ENCODE measurements at places on chromosomes 6 and 20.
A peak's percentile ranks its signal among the peaks of the same experiment; 100 is the strongest.

DNA sequence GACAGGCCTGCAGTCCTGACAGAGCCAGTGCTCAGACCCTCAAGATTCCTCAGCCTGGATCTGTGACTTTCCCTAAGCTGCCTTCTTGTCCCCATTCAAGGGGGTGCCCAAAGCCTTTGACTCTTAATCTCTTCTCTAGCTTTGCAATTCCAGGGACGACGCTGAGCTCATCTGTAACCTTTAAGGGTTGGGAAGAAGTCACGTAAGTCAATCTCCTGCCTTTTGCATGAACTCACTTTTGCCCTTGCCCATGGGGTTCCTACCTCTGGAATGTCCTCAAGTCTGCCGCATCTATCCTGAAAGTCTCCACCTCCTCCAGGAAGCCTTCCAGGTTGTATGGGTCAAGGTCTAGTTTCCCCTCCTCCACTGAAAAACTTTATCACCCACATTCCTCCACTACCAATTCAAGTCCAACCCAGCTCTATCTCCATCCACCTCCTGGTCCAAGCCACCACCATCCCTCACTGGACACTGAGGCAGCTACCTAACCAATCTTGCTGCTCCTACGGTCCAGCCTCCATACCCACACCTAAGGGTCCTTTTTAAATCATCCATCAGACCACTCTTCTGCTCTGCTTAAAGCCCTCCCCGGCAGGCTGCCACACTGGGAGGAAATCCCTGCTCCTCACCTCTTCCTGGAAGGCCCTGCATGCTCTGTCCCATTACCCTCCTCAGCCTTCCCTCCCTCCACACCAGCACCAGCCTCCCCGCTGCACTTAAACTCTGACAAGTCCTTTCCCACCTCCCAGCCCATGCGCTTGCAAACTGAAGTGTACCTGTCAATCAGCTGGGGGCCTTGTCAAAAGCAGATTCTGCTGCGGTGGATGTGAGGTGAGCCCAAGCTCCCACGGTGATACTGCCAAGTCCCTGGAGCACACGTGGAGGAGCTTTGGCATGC lies 29.7 kb downstream of the PREX1 start:
- no peak for DNase-seq

- DNase-seq: no peak
Observed at GRCh38 chr20:23141450-23142161, 55.5 kb upstream of the CD93 start.

DNA sequence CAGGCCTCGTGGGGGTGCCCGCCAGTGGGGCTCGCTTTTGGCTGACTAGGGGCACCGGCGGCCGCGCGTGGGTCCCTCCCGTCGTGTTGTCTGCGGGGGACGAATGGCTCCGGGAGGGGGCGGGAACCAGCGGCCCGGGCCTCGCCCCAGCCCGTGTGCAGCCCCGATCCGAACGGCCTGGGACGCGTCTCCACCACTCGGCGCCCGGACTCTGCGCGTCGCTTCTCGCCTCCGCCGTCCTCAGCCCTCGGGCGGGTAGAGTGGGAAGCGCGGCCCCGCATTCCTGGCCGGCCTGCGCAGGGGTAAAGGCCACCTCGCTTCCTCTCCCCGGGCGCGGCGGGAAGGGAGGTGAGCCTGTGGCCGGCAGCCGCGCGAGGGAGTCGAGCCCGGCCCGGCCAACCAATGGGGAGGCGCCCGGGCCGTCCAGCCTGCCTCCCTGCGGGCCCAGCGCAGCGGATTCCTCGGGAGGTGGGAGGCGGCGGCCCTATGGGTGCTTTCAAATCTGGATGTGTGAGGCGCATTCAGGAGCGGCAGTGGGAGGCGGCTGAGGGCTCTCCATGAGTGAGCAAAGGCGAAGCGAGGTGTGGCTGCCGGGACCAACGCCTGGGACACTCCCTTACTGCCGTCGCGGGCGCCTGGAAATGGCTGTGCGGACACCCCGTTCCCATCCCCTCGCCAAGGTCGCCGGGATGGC lies 1.1 kb upstream of the ZBTB46 start:
- no peak for DNase-seq

GRCh38 chr20:23178806-23179205 lies 92.7 kb upstream of the CD93 start:
- no peak for DNase-seq

- peak; percentile 93 for DNase-seq
Observed at GRCh38 chr6:56334937-56335336, 87.6 kb upstream of the COL21A1 start.

- DNase-seq: no peak
Observed at GRCh38 chr6:2178125-2178524, 67.3 kb downstream of the GMDS start.

GRCh38 chr6:150722614-150723344 lies 123.1 kb downstream of the PLEKHG1 start:
- DNase-seq: no peak

DNA sequence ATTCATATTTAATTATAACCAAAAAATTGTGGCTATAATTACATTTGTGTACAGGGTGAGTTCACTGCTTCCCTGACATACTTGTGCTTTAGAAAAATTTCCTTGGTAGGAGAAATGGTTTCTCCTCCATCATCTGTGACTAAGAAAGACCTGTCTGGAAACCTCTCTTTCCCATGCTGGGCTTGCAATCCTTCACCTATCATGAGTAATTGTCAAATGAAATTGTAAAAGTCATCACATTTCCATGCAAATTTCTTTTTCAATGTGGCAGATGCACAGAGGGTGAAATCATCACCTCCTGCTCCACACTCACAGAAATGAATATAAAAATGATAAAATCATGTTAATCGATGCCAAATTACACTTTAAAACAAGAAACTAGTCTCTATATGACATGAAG lies 1.5 kb upstream of the SIRPB1 start:
- no peak for DNase-seq

GRCh38 chr6:6688283-6688682 lies 99.8 kb downstream of the LY86 start:
- no peak for DNase-seq

DNA sequence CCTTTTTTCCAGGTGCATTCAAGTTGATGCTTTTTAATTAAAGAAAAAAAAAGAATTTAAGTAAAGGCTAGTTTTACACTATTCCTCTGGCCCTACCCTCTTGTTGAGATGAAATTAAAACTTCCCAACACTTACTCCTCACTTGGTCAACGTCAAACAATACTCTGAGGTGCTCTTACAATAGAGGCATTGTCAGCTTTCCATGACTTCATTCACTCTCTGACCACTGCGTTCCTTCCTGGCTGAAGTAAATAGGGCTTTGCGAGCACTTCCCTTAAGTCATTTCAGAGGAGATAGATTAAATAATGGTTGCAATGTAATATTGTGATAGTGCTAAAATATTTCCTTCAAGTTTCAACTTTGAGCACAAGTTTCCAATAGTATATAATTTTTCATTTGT lies 229.8 kb upstream of the CEP162 start:
- DNase-seq: no peak

DNA sequence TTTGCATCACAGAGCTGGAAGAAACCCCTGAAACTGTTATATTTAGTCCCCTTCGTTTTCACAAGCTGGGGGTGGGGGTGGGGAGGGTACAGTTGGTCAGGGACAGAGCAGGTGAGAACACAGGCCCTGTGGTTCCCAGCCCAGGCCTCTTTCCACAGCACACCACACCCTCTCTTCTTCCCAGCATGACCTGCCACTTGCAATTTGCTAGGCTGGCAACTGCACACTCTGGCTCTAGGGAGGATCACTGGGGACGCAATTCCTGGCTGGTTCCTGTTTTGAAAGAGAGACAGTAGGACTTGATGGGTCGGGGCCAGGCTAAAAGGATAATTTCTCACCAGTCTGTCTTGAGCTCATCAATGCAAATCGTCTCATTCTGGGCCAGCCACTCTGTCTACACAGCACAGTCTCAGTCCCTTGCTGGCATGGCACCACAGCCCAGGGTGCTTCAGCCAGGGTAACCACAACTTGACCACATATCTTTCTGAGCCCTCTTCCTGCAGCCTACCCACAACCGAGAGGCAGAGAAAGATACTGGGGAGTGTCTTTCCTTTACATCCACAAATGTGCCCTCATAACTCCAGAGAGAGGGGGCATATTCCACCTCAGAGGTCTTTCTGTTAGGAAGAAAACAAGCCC lies 41.7 kb upstream of the EMILIN3 start:
- DNase-seq: no peak

DNA sequence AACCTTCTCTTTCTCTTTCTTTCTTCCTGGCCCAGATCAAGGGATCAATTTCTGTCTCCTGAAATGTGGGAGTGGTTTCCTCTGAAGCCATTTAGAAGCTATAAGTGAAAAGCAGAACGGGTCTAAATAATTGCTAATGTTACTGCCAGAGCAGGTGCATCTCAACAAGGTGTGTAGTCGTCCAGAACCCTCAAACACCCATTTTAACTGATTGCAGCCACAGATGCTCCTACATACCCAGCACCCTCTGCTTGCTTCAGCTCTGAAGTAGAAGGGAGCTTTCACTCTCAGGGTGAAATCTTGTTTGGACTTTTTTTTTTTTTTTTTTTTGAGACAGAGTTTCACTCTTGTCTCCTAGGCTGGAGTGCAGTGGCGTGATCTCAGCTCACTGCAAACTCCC lies 592.1 kb upstream of the ARID1B start:
- DNase-seq: no peak

GRCh38 chr6:136361787-136362186 lies 72.1 kb upstream of the BCLAF1 start:
- DNase-seq: no peak

- DNase-seq: no peak
Observed at GRCh38 chr20:168876-169275, 11.6 kb downstream of the DEFB127 start.

DNA sequence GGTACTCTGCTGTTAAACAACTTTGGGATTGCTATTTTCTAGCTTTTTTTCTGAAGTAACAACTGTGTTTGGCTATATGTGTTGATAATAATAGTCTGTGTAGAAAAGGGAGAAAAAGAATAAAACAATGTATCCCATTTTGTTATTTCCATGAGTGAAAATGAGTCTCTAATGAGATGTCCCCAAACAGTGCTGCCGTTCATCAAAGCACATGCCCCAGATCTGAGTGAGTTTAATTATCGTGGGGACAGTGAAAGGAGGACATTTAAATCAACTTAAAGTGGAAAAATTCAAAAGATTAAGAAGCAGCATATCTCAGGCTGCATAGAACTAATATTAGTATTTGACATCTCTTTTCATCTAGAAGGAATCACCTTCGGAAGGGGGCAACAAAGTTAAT lies 59.6 kb downstream of the NCOA7 start:
- no peak for DNase-seq

- DNase-seq: no peak
Observed at GRCh38 chr6:116018976-116019375, 41.7 kb downstream of the FRK start.

- DNase-seq: peak; percentile 42
Observed at GRCh38 chr6:27205375-27206278, 41.9 kb upstream of the PRSS16 start.

GRCh38 chr20:62829231-62830230 lies 12.7 kb downstream of the COL9A3 start:
- no peak for DNase-seq

DNA sequence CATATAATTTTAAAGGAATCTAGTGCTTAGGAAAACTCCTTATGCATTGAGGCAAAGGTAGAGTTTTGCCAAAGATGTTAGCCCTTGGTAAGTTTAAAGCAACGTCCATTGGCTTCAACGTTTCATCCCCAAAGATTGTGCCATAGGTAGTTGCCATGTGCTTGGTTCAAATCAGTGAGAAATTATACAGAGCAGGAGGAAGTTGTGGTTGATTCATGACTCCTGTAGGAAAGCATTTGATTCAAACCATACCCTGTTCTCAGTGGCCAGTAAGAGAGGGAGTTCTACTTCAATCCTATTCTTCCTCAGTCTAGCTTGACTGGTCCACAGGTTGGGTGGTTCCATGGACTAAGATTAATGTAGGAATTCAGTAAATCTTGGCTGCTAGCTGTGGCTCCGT lies 535.6 kb downstream of the QKI start:
- DNase-seq: peak; percentile 34

- no peak for DNase-seq
Observed at GRCh38 chr20:19709635-19710335, 48.3 kb upstream of the RIN2 start.

DNA sequence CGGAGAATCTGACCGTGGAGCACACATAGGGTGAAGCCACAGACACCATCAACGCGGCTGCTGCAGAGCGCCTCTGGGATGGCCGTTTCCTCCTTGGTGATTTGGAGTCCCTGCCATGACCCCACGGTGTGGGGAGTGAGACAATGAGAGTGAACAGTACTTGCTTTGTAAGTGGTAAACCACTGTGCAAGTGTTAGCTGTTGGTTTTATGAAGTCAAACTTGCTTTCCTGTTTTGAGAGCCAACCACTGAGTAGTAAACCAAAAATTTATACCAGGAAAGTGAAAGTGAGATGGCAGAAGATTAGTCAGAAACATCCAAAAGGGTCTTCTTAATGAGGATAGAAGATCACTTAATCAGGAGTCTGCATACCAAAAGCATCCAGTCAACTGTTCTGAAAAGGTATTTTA lies 160.7 kb downstream of the FOXC1 start:
- DNase-seq: peak; percentile 24

DNA sequence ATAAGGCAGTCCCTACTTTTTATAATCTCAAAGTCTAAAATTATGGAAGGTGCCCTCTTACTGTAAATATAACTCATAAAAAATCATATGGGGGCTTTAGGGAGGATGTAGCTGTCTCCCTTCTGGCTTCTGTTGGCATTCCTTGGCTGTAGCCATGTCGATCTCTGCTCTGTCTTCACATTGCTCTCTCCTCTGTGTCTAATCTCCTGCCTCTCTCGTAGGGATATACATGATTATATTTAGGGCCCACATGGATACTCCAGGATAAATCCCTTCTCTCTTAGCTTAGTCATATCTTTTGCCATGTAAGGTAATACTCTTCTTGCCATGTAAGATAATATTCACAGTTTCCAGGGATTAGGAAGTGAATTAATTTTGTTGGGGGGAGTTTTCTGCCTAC lies 28.6 kb downstream of the CDS2 start:
- DNase-seq: no peak

- peak; percentile 82 for DNase-seq
Observed at GRCh38 chr6:100617633-100618350, 153.1 kb upstream of the SIM1 start.

- DNase-seq: no peak
Observed at GRCh38 chr20:22922987-22923386, 112.1 kb upstream of the SSTR4 start.

DNA sequence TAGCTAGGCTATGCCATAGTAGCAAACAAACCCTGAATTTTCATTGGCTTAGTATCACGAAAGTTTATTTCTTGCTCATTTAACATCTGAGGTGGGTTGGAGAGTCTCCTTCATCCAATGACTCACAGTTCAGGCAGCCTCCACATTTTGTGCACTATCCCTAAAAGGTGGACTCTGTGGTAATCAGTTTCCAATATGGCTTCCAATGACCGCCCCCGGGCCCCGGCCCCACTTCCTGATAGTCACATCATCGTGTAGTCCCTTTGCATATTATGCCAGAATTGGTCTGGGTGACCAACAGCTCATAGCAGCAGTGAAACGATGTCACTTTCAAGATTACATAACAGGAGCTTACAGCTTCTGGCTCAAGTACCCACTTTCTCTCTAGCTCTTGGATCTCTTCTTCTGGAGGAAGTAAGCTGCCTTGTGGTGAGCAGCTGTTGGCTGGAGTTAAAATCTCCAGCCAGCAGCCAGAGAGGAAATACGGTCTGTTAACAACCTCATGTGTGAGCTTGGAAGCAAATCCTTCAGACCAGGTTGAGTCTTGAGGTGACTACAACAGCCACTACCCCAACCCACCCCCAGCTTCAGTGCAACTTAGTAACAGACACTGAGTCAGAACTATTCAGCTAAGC lies 7.8 kb downstream of the HCRTR2 start:
- peak; percentile 8 for DNase-seq
